ENCODE measurements at places on chromosomes 6 and 20. TPM values are rescaled to one million over a fixed set of nuclear protein-coding genes. Genes with fewer than 3 reads are reported as not detected.

Gene PRICKLE4
- total RNA-seq: 0.80 TPM

Gene PTK7
- 52.1 TPM for total RNA-seq

Gene PTPRK
- 29.1 TPM for total RNA-seq

Gene MCM9
- 33.4 TPM for total RNA-seq

Gene PAQR8
- total RNA-seq: 4.6 TPM

Gene THEMIS
- total RNA-seq: 1.3 TPM

Gene NOP56
- 137 TPM for total RNA-seq

Gene KIFC1
- total RNA-seq: 2.0 TPM

Gene TRAPPC3L
- 0.80 TPM for total RNA-seq

Gene TNFRSF21
- total RNA-seq: 10.2 TPM

Gene BTN1A1
- not detected for total RNA-seq

GRCh38 chr6:136791296-136792094 is 782 bp downstream of the MAP3K5 start:
- peak overlapping the region; percentile 98 for H3K27ac ChIP-seq
- H3K36me3 ChIP-seq: no peaks in the 10 kb centered on the region
- no peaks in the 10 kb centered on the region for H3K4me1 ChIP-seq
- no peak for DNase-seq
- H3K27me3 ChIP-seq: no peaks in the 10 kb centered on the region

DNA sequence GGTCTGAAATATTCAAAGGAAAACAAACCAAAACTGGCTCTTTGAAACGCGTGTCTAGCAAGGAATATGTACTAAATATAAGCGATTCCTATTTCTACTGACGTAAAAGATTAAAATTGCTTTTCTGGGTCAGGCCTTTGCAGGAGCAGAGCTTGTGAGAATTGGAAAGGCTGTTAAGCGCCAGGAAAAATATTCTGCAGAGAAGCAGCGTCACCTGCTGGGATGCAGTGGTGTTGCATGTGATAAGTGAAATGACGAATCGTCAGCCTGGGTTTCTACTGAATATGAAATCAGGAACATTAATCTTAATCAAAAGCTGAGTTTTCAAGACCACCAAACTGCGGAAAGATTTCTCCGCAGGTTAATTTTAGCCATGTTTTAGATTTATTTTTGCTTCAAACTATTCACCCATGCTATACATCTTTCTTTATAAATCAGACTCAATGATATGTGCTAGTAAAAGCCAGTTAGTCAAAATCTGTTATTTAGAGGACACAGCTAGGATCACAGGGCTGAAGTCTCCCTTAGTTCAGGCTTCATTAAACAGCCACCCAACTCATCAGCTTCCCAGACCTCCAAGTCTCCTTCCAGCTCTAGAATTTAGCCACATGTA is 67.4 kb downstream of the ALDH8A1 start:
- H3K4me3 ChIP-seq: no peak overlapping the region
- H3K27me3 ChIP-seq: no peaks in the 10 kb centered on the region
- peak; percentile 62 for DNase-seq
- H3K27ac ChIP-seq: no peak overlapping the region

GRCh38 chr6:88220493-88220892 is 54.3 kb upstream of the CNR1 start:
- no peak overlapping the region for H3K4me3 ChIP-seq
- no peaks in the 10 kb centered on the region for H3K27me3 ChIP-seq
- DNase-seq: no peak
- H3K36me3 ChIP-seq: no peaks in the 10 kb centered on the region
- no peak overlapping the region for H3K27ac ChIP-seq

DNA sequence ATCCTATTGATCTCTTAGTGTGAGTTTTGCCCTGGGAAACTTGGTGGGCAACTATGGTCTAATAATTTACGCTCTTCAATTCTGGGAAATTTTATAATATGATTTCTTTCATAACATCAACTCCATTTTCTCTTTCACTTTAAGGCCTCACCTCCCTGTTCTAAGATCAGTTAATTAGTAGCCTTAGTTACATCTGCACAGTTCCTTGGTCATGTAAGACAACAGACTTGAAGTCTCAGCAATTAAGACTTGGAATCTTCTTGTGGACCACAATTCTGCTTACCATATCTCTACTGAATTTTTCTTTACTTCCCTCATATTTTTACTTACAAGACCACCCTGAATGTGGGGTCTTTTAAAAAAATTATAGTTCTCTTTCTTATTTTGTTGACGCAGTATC is 8.7 kb downstream of the ENPP3 start:
- H3K27me3 ChIP-seq: no peaks in the 10 kb centered on the region
- no peak overlapping the region for H3K27ac ChIP-seq
- no peaks in the 10 kb centered on the region for H3K4me1 ChIP-seq
- DNase-seq: no peak

GRCh38 chr20:47330071-47330470 is 26.4 kb downstream of the ZMYND8 start:
- no peak overlapping the region for H3K4me3 ChIP-seq
- no peak overlapping the region for H3K27ac ChIP-seq
- H3K27me3 ChIP-seq: no peaks in the 10 kb centered on the region

DNA sequence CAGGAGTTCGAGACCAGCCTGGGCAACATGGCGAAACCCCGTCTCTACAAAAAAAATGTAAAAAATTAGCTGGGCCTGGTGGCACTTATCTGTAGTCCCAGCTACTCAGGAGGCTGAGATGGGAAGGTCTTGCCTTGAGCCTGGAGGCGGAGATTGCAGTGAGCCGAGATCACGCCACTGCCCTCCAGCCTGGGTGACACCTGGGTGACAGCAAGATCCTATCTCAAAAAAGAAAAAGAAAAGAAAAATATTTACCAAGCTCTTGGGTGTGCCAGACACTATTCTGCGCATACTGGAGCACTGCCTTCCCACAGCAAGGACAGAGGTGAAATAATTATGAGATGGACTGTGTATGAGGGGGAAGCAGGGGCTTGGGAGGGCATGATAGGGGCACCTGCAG is 19.6 kb downstream of the POFUT1 start:
- H3K27ac ChIP-seq: no peak overlapping the region
- H3K36me3 ChIP-seq: no peaks in the 10 kb centered on the region
- no peak overlapping the region for H3K4me3 ChIP-seq
- no peaks in the 10 kb centered on the region for H3K4me1 ChIP-seq
- no peak for DNase-seq

DNA sequence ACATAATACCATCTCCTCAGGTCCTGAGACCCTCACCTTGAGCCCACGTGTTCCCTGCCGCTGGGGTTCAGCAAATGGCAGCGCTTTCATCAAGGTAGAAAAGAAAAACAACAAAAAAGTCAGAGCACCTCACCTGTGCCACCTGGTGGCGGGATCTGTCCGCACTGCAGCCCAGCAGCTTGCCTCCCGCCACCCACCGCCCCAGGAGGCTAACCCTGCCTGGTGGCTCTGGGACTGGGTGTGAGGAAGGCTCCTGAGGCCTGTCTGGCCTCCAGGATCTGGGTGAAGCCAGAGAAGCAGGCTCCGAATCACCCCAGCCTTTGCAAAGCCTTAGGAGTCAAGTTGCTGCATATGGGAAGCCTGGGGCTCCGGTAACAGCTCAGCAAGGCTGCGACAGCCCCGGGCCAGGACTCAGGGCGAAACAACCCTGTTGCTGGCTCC is 270.8 kb downstream of the BMP7 start:
- no peaks in the 10 kb centered on the region for H3K4me1 ChIP-seq
- no peak for DNase-seq
- no peak overlapping the region for H3K27ac ChIP-seq
- no peaks in the 10 kb centered on the region for H3K27me3 ChIP-seq
- H3K4me3 ChIP-seq: no peak overlapping the region
- H3K36me3 ChIP-seq: no peaks in the 10 kb centered on the region

DNA sequence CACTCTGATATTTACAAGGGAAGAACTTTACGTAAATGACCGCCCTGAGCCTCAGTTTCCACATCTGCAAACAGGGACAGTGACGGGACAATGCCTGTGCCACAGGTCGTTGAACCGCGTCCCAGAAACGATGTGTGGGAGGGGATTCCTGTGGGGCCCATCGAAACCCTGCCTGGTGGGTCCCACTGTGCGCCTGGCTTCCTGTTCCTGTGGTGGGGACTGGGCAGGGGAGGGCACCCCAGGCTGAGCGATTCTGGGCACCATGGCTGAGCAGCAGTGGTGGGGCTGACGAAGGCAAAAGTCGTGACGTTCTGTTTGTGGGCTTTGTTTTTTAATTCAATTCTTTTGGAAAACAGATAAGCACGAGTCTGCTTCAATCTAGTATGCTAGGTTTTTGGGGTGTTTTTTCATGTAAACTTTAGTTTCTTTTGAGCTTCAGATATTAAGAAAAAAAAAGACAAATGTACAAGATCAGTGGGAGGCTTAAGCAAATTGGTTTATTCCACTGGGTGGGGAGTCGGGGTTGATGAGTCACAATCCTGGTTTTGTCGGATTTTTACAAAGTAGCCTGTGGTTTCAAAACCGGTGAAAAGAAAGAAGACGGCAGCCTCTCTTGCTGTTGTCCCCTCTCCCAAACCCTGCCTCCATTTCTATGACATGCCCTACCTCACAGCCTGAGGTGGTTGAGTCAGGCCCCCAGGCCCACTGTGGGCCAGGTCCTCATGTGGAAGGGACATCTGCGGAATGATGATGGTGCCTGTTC is 40.4 kb downstream of the GNAS-AS1 start:
- no peak overlapping the region for H3K27ac ChIP-seq
- DNase-seq: no peak
- no peaks in the 10 kb centered on the region for H3K36me3 ChIP-seq
- H3K4me3 ChIP-seq: no peak overlapping the region
- no peaks in the 10 kb centered on the region for H3K27me3 ChIP-seq

- no peak for DNase-seq
- no peaks in the 10 kb centered on the region for H3K36me3 ChIP-seq
- H3K27me3 ChIP-seq: no peaks in the 10 kb centered on the region
These were observed 259.1 kb downstream of the HDGFL1 start for GRCh38 chr6:22828179-22829062.

- no peak overlapping the region for H3K27ac ChIP-seq
- no peaks in the 10 kb centered on the region for H3K36me3 ChIP-seq
- no peaks in the 10 kb centered on the region for H3K27me3 ChIP-seq
- no peak for DNase-seq
- no peaks in the 10 kb centered on the region for H3K4me1 ChIP-seq
- H3K4me3 ChIP-seq: no peak overlapping the region
These were observed 28.3 kb upstream of the TMEM200A start for GRCh38 chr6:130337534-130337933.

GRCh38 chr6:27400877-27401642 is 12.5 kb downstream of the ZNF391 start:
- no peaks in the 10 kb centered on the region for H3K4me1 ChIP-seq
- no peaks in the 10 kb centered on the region for H3K36me3 ChIP-seq
- H3K4me3 ChIP-seq: no peak overlapping the region

- H3K36me3 ChIP-seq: no peaks in the 10 kb centered on the region
- H3K27ac ChIP-seq: peak overlapping the region; percentile 87
- peak overlapping the region; percentile 83 for H3K4me3 ChIP-seq
- DNase-seq: no peak
- H3K27me3 ChIP-seq: no peaks in the 10 kb centered on the region
- no peaks in the 10 kb centered on the region for H3K4me1 ChIP-seq
These were observed 672 bp downstream of the CARMIL1 start for GRCh38 chr6:25279748-25280343.

GRCh38 chr6:104629826-104630225 is 229.9 kb downstream of the HACE1 start:
- H3K36me3 ChIP-seq: no peaks in the 10 kb centered on the region
- no peaks in the 10 kb centered on the region for H3K4me1 ChIP-seq
- H3K4me3 ChIP-seq: no peak overlapping the region

DNA sequence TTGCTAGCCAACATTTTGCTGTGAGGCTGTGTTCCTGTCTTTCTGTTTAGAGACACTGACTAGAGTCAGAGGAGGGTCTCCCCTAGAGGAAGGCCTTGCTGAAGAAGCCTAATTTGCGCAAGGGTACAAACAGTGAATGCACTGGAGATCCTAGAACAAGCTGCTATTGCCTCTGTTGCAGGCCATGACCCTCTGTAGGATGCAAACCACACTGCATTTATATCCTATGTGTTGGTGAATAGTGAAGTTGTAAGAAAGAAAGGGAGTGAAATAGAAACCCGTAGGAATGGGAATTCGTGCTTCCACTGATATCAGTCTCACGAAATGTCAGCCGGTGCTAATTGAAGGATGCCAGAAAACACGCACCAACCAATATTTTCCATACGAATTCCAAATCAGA is 88.2 kb downstream of the GJA1 start:
- H3K4me3 ChIP-seq: no peak overlapping the region
- H3K4me1 ChIP-seq: no peaks in the 10 kb centered on the region
- H3K27me3 ChIP-seq: no peaks in the 10 kb centered on the region
- no peak for DNase-seq
- H3K36me3 ChIP-seq: no peaks in the 10 kb centered on the region
- no peak overlapping the region for H3K27ac ChIP-seq

GRCh38 chr6:30884521-30885480 is 482 bp downstream of the DDR1 start:
- peak overlapping the region; percentile 98 for H3K27ac ChIP-seq
- peak; percentile 72 for DNase-seq
- H3K4me3 ChIP-seq: peak overlapping the region; percentile 84

- no peak overlapping the region for H3K4me3 ChIP-seq
- H3K4me1 ChIP-seq: no peaks in the 10 kb centered on the region
- peak overlapping the region; percentile 49 for H3K27ac ChIP-seq
- no peaks in the 10 kb centered on the region for H3K36me3 ChIP-seq
- no peaks in the 10 kb centered on the region for H3K27me3 ChIP-seq
- no peak for DNase-seq
These were observed 98.6 kb upstream of the NEDD9 start for GRCh38 chr6:11331111-11331510.

DNA sequence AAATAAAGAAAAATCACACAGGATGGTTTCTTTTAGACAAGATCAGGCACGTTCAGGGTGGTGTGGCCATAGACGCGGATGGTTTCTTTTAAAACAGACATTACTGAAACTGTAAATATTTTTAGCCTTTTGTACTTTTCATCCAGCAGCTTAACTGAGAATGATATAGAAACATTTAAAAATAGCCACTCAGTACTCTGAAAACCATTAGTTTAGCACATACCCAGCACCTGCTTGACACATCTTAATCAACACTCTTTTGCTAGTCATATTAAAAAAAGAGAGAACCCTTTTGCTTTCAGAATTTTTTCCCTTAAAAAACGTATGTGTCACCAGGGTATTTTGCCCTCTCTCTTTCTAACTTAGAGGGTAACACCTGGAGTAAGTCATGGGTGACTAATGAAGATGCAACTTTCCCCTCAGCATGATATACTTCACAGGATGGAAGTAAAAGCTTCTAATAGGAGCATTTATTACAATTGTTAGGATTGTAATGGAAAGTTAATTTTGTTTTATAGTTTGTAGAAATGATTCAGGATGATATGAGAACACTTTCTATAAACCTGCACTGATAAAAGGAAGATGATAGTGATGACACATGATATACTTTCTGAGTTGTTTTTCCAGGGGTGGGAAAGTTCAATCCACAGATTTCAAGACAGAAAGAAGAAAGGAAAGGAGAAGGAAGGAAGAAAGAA is 45.2 kb downstream of the BACH2 start:
- H3K36me3 ChIP-seq: no peaks in the 10 kb centered on the region
- H3K27ac ChIP-seq: no peak overlapping the region
- no peaks in the 10 kb centered on the region for H3K4me1 ChIP-seq
- no peak for DNase-seq
- no peak overlapping the region for H3K4me3 ChIP-seq

Measured in breast epithelium (tissue), 4 donors.